Cortex of kidney (tissue), 1 donor: ENCODE measurements at places on chromosomes 12 and 14.

- no peak for DNase-seq
Observed at GRCh38 chr14:75339059-75339458, 60.4 kb downstream of the FOS start.

DNA sequence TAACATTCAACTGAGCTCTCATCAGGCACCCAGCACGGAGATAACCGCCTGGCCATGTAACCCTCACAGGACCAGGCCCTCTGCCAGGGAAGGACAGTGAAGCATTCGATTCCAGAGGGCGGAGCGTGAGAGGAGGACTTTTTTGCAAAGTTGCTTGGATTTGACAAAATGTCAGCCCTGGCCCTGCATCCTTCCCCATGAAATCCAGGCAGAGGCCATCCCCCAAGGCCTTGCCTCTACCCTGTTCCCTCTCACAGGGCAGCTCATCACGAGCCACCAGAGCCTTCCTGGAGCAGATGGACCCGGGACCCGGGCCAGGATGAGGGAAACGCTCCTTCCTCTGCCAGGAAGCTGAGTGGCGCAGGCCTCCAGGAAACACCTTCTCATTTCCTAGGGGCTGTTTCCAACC lies 17.0 kb downstream of the CAMKK2 start:
- no peak for DNase-seq

DNA sequence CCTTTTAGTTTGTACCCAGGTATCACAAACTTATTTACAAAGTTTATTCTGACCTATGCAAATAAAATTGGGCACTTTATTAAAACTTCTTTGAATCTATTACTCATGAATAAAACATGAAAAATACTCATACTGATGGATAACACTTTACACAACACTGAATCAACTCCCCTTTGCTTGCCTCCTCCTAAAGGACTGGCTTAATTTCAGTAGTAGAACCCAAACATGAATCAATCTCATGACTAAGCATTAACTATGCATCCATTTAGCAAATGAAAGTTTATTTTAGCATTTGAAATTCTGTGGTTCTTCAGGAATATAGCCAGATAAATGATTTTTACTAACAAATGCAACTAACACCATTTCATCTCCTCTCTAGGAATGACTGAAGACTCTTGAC lies 32.4 kb downstream of the DENND5B start:
- DNase-seq, result no peak

- no peak for DNase-seq
Observed at GRCh38 chr14:100825713-100826331, at the start of gene MEG3. Gene MEG3, plus strand, starts transcription at chr14:100826118.

- DNase-seq, result no peak
Observed at GRCh38 chr12:130981074-130981742, 27.5 kb downstream of the ADGRD1 start.

DNA sequence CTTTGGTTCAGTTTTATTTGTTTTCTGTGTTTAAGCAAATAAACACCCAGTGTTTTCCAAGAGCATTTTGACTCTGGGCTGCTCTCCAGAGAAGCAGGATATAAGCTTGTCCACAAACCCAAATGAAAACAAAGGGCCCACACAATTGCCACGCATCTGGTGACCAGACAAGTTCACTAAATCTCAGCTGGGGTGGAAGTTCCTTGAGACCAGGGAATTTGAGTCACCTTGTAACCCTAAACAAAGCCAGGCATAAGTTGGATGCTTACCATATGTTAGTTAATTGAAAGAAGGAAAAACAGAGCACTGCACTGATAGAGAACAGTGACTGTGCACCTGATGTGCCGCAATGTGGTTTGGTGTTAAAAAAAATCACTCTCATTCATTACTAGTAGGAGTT lies 1.6 kb upstream of the TXNRD1 start:
- DNase-seq, result no peak
